Heart right ventricle (tissue), 16 donors: ENCODE measurements at places on chromosomes 16 and 17. TPM values are rescaled to one million over a fixed set of nuclear protein-coding genes. Genes with fewer than 3 reads are reported as not detected.

GRCh38 chr17:76679239-76679638 lies 31.5 kb downstream of the MXRA7 start:
- H3K4me1 ChIP-seq = peaks cover 45% of the 10 kb centered on the region
- H3K4me3 ChIP-seq = no peak overlapping the region
- H3K27ac ChIP-seq = no peak overlapping the region
- no peaks in the 10 kb centered on the region for H3K27me3 ChIP-seq
- H3K36me3 ChIP-seq = peaks cover 80% of the 10 kb centered on the region

DNA sequence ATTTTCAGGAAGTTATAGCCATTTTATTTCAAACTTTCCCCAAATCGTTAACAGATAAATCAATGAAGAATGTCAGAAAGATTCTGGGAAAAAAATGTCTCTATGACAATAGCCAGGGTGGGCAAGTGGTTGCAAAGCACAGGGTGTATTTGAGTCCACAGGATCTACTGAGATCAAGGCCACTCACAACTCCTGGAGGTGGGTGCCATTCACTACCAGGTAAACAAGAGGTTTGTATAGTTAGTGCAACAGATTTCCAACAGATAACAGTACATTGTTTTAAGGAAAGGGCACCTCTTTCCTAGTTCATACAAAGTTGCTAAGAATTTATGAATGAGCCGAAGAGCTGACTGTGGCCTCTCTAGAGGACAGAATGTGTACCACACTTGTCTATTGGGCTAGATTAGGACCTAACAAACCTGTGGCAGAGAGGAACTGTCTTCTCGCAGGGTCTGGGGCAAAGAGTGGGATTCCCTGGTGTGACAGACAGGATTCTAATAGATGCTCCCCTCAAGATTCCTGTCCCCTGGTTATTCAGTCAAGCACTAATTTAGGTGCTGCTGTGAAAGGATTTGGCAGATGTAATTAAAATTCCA lies 52.0 kb upstream of the ZNF629 start:
- no peaks in the 10 kb centered on the region for H3K27me3 ChIP-seq
- H3K4me1 ChIP-seq = no peaks in the 10 kb centered on the region
- H3K4me3 ChIP-seq = no peak overlapping the region
- no peak overlapping the region for H3K27ac ChIP-seq
- H3K36me3 ChIP-seq = no peaks in the 10 kb centered on the region

- H3K4me3 ChIP-seq = no peak overlapping the region
- H3K36me3 ChIP-seq = no peaks in the 10 kb centered on the region
- H3K27ac ChIP-seq = no peak overlapping the region
Measured at GRCh38 chr17:55705847-55706246, 16.8 kb downstream of the TMEM100 start.

- no peak overlapping the region for H3K27ac ChIP-seq
- no peak overlapping the region for H3K4me3 ChIP-seq
- peaks cover 19% of the 10 kb centered on the region for H3K4me1 ChIP-seq
- H3K36me3 ChIP-seq = no peaks in the 10 kb centered on the region
Measured at GRCh38 chr17:65584604-65585521, 23.4 kb upstream of the AXIN2 start.

NOS2 gene
- 0.10 TPM for total RNA-seq
